ENCODE measurements at places on chromosomes 5 and 9.

DNA sequence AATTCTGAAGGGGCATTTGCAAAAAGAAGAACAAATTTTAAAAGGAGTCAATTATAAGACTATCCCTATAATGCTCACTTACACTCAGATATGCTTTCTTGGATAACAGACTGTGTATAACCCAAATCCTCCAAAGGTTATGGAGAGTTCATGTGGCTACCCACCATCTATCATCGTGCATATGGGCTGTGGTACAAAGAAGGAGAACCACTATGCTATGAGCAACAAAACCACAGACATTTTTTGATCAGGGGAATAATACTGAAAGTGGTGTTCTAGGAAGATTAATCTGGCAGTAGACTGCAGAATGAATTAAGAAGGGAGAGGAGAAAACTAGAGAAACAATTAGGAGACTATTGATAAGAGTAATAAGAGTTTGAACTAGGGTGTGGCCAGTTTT, 16.8 kb downstream of the NR3C1 start:
- DNase-seq = no peak

DNA sequence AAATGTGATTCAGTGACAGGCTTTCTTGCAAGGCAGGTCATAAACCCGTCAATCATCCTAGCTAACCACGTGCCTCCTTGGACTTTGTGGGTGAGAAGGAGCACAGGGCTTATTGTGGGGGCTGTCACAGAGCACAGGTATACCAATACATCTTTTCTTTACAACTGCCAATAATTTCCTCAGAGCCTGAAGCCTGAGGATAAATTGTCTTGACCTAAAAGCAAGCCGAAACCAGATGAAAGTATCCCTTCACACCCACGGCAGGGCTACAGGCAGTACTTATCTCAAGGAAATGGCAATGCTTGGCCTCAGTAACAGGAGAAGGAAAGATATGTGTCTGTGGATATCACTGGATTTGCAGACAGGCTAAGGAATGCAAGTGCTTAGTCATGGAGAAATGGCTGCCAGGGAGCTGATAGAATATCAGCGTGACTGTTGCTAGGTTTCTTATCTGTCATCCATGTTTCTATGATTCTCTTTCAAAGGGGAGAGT, 90.3 kb upstream of the ZNF366 start:
- DNase-seq = peak; percentile 20

- no peak for DNase-seq
Observed at GRCh38 chr5:84564321-84565075, 179.8 kb upstream of the EDIL3 start.

DNA sequence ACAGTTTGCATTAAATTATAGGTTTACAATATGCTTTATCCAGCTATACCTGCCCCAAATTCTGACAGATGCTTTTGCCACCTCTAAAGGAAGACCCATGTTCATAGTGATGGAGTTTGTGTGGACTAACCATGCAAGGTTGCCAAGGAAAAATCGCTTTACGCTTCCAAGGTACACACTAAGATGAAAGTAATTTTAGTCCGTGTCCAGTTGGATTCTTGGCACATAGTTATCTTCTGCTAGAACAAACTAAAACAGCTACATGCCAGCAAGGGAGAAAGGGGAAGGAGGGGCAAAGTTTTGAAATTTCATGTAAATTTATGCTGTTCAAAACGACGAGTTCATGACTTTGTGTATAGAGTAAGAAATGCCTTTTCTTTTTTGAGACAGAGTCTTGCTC, 41.0 kb downstream of the FXN start:
- DNase-seq = no peak

DNA sequence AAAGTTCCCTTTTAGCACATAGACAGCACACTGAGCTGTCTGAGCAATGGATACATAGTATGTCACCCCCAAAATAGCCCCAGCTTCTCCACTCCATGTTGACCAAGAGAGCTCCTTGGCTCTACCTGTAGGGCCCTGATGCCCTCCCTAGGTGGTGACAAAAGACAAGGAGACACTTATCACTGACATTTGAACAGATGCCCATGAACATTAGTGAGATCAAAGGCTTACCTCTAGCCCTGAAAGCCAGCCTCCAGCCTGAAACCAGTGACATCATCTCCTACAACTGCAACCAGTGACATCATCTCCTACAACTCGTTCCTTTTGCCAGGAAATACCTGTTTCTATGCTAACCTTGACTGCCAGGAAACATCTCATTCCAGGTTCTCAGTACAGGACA, 122.7 kb downstream of the FSTL4 start:
- no peak for DNase-seq

GRCh38 chr9:125559894-125560293, 147.1 kb downstream of the MAPKAP1 start:
- no peak for DNase-seq

GRCh38 chr9:99264070-99264680, 42.1 kb downstream of the SEC61B start:
- peak; percentile 42 for DNase-seq

DNA sequence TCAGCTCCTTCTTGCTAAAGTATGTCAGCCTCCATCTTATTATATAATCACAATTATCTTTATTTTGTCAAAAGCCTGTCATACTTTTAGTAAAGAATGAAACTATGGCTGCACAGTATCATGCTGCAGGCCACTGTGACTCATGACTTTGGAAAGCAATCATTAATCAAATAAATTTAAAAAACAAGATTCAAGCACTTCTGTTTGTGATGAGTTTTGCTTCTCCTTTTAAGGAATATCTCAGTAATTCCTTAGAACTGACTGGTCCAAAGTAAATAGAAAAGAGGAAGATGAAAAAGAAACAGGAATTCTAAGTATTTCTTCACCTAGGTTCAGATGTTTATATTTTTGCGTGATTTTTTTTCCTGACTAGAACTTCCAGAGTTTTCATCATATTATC, 83.1 kb downstream of the EDIL3 start:
- DNase-seq = no peak

GRCh38 chr5:28517691-28518090, 1479.3 kb upstream of the CDH9 start:
- no peak for DNase-seq

All from A673 (cell line).